Myometrial cell (primary cell): ENCODE measurements at places on chromosomes 13 and 19. TPM values are rescaled to one million over a fixed set of nuclear protein-coding genes. Genes with fewer than 3 reads are reported as not detected.

Gene SERPINE3
- not detected in 2 replicates for total RNA-seq

Gene CLEC17A
- total RNA-seq: not detected in 2 replicates

Gene WTIP
- total RNA-seq: 34.2 and 46.7 TPM in 2 replicates

Gene ERCC1
- total RNA-seq: 177 and 211 TPM in 2 replicates

Gene FFAR1
- not detected in 2 replicates for total RNA-seq

Gene IL12RB1
- total RNA-seq: 0.18 TPM in 1 of 2 replicates, not detected in the other

Gene TRIM28
- total RNA-seq: 262 and 433 TPM in 2 replicates

Gene TRPM4
- total RNA-seq: 18.5 and 19.0 TPM in 2 replicates

Gene GGN
- total RNA-seq: 0.18 and 1.2 TPM in 2 replicates

Gene ZNF266
- 5.3 and 8.1 TPM in 2 replicates for total RNA-seq

Gene ERICH4
- not detected in 2 replicates for total RNA-seq

Gene KLK13
- not detected in 2 replicates for total RNA-seq

Gene NLRP11
- not detected in 2 replicates for total RNA-seq

Gene S1PR5
- total RNA-seq: not detected in 2 replicates

Gene CD79A
- total RNA-seq: 0.35 TPM in 1 of 2 replicates, not detected in the other

Gene LRRC25
- total RNA-seq: 0.18 TPM in 1 of 2 replicates, not detected in the other

Gene KASH5
- total RNA-seq: not detected in 2 replicates

Gene MTIF3
- total RNA-seq: 37.8 and 63.6 TPM in 2 replicates

Gene ZNF229
- total RNA-seq: 3.2 and 7.1 TPM in 2 replicates

Gene ANKLE1
- under 0.01 and 0.29 TPM in 2 replicates for total RNA-seq

Gene PRKCG
- total RNA-seq: not detected in 2 replicates

Gene PVR
- 122 and 130 TPM in 2 replicates for total RNA-seq

Gene RASIP1
- total RNA-seq: 4.1 and 6.3 TPM in 2 replicates

Gene FAM216B
- not detected in 2 replicates for total RNA-seq

Gene ZNF728
- not detected in 2 replicates for total RNA-seq

Gene CGB3
- not detected in 2 replicates for total RNA-seq

Gene ZNF574
- total RNA-seq: 10.6 and 10.7 TPM in 2 replicates

Gene PLPPR3
- 0.35 and 0.58 TPM in 2 replicates for total RNA-seq

Gene FXYD1
- total RNA-seq: not detected in 2 replicates

Gene C19orf85
- total RNA-seq: 0.29 TPM in 1 of 2 replicates, not detected in the other

Gene IER2
- 45.5 and 47.9 TPM in 2 replicates for total RNA-seq

Gene CGB8
- not detected in 2 replicates for total RNA-seq

Gene ZFP36
- total RNA-seq: 14.5 and 22.2 TPM in 2 replicates

Gene ZSCAN18
- 22.2 and 43.2 TPM in 2 replicates for total RNA-seq

Gene ATP12A
- total RNA-seq: not detected in 2 replicates

Gene GDF15
- 92.8 and 101 TPM in 2 replicates for total RNA-seq

Gene LMTK3
- total RNA-seq: not detected in 2 replicates

Gene PABPC3
- total RNA-seq: under 0.01 TPM in 1 of 2 replicates, not detected in the other

Gene PRR22
- not detected in 2 replicates for total RNA-seq

Gene MATK
- not detected in 2 replicates for total RNA-seq

Gene SHD
- 0.86 TPM in 1 of 2 replicates, not detected in the other for total RNA-seq

Gene ATP11A
- total RNA-seq: 3.7 and 8.0 TPM in 2 replicates

Gene MYH14
- not detected in 2 replicates for total RNA-seq

Gene KCTD4
- total RNA-seq: not detected in 2 replicates

Gene GPR12
- total RNA-seq: not detected in 2 replicates

Gene SIGLEC11
- not detected in 2 replicates for total RNA-seq

Gene TRMT1
- total RNA-seq: 39.7 and 44.4 TPM in 2 replicates

Gene GRIK5
- not detected in 2 replicates for total RNA-seq

Gene CDX2
- not detected in 2 replicates for total RNA-seq

Gene INSL3
- not detected in 2 replicates for total RNA-seq

Gene RFPL4AL1
- not detected in 2 replicates for total RNA-seq

Gene CD33
- not detected in 2 replicates for total RNA-seq

Gene ADAMTS10
- total RNA-seq: under 0.01 and 7.6 TPM in 2 replicates

Gene NUP62
- total RNA-seq: 28.8 and 33.1 TPM in 2 replicates
